Choroid plexus epithelial cell (primary cell): ENCODE measurements at places on chromosomes 1 and 21.

DNA sequence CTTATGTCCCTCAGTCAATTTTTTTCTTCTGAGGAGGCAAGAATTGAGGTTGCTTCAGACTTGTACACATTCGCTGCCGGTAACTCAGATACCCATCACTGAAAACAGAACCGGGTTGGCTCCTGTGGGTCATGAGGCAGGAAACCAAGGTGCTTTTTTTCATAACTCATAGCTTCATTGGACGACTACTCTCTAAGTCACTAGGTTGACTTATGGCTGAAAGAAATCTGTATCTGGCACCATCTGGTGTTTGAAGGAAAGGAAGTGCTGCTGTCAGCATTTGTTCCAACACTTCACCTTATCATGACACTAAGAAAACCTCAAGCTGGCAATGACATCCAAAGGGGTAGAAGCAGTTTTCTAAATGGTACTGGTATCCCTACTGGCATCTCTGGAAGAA lies 82.3 kb downstream of the TBX19 start:
- DNase-seq = no peak

- no peak for DNase-seq
Measured at GRCh38 chr21:38293765-38294164, 37.0 kb downstream of the KCNJ15 start.

- peak; percentile 30 for DNase-seq
Measured at GRCh38 chr1:162626761-162627160, 5.5 kb upstream of the DDR2 start.

GRCh38 chr1:155196893-155197638 lies 10.6 kb downstream of the THBS3 start:
- DNase-seq = no peak

DNA sequence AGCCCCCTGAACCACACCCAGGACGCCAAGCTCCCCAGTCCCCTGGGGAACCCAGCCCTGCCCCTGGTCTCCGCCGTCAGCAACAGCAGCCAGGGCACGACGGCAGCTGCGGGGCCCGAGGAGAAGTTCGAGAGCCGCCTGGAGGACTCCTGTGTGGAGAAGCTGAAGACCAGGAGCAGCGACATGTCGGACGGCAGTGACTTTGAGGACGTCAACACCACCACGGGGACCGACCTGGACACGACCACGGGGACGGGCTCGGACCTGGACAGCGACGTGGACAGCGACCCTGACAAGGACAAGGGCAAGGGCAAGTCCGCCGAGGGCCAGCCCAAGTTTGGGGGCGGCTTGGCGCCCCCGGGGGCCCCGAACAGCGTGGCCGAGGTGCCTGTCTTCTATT lies 42.7 kb upstream of the ARHGEF16 start:
- DNase-seq = no peak

DNA sequence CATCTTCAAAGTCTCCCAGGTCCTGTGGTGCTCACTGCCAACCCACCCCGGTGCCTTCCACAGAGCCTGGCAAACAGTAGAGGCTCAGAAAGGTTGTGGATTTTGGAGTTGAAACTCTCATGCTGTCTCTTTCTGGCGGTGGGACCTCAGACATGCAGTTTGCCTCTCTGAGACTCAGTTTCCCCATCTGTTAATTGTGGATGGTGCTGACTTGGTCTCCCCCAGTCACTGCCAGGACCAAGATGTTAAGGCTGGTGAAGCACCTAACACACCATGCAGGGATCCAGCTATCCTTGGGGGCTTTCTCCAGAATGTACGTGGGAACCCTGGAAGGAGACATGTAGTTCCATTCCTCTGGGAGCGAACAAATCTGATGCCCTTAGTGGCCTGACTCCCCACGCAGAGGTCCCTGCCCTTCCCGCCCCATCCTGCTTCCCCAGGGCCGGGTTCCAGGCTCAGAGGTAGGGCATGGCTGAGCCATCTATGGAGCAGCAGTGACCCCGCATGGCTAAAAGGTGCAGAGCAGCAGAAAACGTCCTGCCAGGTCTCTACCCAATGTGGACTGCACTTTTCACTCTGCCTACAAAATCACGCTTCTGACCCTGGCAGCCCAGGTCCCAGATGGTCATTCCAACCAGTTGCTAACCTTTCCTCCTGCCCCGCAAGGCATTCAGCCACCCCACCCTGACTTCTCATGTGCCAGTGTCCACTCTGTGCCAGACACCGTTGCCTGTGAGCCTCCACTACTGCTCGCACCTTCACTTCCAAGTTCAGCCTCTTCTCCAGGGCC lies 9.2 kb upstream of the TTC22 start:
- peak; percentile 65 for DNase-seq

GRCh38 chr1:4931486-4931885 lies 277.1 kb downstream of the AJAP1 start:
- no peak for DNase-seq

DNA sequence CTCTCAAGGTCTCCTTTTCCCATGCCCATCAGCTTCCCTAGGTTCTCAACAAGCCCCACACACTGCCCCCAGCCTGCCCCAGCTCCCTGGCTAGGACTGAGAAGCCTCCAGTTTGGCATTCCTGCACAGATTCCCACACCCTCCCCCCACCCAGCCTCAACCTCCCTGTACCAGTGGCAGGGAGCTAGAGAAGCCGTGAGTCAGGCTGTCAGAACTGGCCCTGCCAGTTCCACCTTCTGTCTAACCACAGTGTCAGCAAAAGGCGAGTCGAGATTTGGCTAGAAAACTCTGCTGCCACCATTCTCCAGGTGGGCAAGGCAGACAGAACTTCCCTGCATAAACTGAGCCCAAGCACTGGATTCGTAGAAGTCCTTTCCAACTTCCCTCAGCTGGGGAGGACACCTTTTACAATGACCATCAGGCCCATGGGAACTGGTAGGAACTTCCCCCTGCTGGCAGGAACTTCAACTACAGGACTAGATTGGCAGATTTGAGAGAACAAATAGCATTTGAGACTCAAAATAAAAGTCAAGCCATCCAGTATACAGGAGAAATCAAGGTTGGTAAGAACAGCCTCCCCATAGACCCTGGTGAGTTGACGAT lies 31.0 kb downstream of the TNNT2 start:
- DNase-seq = peak; percentile 79

- DNase-seq = peak; percentile 67
Measured at GRCh38 chr1:33169290-33170055, 12.4 kb downstream of the TRIM62 start.

DNA sequence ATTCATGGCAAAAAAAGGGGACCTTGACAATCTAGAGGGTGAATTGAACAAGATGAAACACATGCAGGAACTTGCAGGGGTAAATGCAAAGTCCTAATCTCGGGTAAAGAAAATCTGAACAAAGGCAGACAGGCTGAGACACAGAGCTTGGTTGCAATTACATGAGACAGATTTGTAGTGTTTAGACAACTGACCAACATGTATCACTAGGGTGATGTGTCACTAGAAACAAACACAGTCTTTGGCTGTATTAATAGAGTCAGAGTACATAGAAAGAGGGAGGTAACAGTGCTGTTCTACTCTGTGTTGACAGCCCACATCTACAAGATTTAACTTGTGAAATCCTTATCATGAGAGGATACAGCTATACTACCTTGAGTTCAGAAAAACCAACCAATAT lies 78.1 kb upstream of the GRIK3 start:
- DNase-seq = no peak

DNA sequence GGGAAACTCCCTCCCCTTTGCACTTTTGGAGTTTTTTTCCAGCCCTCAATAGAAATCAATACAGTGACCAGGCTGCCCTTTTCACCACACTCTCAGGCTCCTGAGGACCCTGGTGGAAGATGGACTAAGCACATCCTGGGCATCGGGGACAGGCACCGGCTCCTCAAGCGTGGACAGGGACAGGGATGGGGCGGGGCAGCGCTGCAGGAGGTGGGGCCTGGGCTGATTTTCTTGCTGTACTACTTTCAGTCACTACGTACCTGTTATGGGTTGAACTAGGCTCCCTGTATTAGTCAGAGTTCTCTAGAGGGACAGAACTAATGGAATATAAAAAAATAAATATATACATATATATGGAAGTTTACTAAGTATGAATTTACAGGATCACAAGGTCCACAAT lies 2.5 kb downstream of the MX2 start:
- DNase-seq = no peak

DNA sequence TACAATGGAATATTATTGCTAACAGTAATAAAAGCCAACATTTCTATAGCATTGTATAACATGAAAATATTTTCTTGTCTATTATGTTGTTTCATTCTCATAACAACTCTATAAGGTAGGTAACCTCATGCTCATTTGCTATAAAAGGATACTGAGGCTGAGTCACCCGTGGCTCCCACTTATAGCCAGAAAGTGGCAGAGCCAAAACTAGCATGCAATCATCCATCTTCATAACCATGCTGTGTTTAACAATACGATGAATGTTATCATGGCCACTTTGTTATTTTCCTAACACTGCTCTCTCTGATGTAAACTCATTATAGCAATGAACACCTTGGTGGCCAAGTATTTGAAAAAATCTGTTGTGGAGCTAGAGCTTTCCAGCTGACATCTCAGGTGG lies 80.8 kb upstream of the JUN start:
- DNase-seq = no peak

DNA sequence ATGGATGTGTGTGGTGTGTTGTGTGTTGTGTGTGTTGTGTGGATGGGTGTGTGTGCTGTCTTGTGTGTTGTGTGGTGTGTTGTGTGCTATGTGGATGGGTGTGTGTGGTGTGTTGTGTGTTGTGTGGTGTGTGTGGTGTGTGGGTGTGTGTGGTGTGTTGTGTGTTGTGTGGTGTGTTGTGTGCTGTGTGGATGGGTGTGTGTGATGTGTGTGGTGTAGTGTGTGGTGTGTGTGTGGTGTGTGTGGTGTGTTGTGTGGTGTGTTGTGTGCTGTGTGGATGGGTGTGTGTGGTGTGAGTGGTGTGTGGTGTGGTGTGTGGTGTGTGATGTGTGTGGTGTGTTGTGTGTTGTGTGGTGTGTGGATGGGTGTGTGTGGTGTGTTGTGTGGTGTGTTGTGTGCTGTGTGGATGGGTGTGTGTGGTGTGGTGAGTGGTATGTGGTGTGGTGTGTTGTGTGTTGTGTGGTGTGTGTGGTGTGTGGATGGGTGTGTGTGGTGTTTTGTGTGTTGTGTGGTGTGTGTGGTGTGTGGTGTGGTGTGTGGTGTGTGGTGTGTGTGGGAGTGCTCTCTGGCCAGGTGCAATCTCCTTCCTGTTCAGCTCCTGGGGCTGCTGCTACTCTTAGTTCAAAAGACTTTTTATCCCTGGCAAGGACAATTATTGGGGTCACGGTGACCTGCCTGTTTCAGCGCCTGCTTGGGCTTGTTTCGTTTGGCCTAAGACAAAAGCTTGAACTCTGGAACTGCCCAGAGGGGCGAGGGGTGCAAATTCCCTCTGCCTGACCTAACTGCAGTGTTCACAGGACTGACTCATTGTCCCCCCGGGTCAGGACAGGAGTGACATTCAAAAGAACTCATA lies 101.1 kb downstream of the UBIAD1 start:
- no peak for DNase-seq

DNA sequence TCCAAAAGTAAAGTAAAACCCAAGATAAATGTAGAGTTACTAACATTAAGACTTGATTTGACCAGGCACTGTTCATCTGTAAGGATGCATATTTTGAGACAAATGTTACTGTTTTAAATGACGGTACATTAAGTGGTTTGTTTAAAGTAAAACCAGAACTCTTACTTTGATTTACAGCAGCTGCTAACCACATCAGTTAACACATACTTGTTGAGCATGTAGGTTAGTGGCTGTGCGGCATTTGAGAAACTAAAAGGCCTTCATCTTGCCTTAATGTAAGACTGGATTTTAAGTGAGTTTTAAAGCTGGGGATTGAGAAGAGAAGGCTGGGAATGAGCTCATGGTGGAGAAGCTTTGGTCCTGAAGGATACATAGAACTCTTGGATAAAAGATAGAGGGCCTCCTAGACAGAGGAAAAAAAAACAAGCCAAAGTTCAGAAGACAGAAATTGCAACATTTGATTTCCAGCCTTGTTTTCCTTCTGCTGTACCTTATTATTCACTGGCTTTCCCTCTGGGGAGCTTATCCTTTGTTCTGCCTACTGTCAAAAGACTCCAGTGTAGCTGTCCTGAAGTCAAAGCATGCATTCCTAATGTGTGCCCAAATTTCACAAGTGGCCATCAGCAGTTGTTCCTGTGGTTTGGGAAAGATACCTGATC lies 66.6 kb downstream of the MTR start:
- DNase-seq = peak; percentile 34

DNA sequence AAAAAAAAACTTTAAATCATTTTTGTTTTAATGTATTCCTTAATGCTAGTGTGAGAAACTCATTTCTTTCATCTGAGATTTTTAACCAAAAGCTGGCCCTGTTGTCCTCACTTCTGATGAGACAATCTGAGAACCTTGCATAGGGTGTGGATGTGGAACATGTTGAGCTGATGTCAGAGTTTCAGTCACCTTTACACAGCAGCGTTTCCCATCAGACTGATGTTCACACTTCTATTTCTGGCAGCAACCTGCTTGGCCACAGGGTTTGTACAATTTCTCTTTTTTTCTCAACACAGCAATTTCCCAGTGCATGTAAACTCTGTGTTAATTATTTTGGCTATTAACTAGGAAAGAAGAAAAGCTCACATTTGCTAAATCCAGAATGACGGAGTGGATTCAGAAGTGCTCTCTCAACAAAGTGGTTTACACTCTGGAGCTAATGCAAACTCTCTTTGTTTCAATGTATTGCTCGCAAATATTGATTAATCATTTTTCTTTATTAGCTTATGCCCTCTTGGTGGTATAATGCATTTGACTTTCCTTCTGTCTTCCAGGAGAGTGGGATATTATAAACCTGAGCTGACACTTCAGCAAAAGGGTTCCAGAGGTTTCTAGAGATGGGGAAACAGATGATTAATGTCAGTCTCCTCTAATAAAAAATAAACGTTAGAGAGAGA lies 70.5 kb upstream of the HSPA13 start:
- DNase-seq = no peak

DNA sequence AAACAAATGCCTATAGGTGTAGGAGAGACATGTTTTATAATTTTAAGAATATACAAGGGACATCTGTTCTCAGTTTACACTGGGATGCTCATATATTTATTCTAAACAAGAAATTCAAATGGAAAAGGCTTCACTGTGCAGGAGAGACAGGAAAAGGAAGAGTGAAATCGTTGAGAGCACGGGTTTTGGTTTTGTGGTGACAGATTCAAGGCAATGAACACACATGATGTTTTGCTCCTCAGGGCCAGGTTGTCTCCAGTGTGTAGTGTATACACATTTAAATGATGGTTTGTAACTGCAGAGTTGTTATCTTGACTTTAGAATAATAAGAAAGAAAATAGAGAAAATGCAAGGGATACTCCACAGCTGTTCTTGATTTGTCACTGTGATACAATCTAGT lies 73.7 kb downstream of the S1PR1 start:
- DNase-seq = no peak

GRCh38 chr1:198927129-198927528 lies 288.3 kb downstream of the PTPRC start:
- DNase-seq = no peak

GRCh38 chr1:236608930-236609726 lies 4.8 kb upstream of the HEATR1 start:
- peak; percentile 63 for DNase-seq

DNA sequence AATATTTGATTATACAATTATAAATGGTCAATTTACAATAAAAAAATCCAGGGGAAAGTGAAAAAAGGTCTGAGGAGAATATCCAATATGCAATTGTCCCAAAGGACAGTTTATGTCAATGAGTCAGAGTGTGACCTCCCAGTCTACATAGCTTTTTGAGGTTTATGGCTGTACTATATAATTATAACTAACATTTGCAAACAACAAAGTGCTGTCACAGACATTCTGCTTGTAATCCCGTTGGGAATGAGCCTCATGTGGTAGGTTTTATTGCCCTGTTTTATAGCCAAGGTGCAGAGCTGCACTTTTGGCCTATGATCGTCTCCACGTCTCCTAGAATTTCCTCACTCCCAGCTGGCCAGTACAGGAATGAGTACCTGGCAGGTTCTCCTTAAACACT lies 103.8 kb downstream of the ADSS2 start:
- DNase-seq = peak; percentile 22

- DNase-seq = no peak
Measured at GRCh38 chr1:91791691-91792488, 94.1 kb downstream of the TGFBR3 start.
